ENCODE measurements at places on chromosomes 11 and 22.
A peak's percentile ranks its signal among the peaks of the same experiment; 100 is the strongest.

- DNase-seq: no peak
Observed at GRCh38 chr11:68354148-68354872, 41.9 kb downstream of the LRP5 start.

DNA sequence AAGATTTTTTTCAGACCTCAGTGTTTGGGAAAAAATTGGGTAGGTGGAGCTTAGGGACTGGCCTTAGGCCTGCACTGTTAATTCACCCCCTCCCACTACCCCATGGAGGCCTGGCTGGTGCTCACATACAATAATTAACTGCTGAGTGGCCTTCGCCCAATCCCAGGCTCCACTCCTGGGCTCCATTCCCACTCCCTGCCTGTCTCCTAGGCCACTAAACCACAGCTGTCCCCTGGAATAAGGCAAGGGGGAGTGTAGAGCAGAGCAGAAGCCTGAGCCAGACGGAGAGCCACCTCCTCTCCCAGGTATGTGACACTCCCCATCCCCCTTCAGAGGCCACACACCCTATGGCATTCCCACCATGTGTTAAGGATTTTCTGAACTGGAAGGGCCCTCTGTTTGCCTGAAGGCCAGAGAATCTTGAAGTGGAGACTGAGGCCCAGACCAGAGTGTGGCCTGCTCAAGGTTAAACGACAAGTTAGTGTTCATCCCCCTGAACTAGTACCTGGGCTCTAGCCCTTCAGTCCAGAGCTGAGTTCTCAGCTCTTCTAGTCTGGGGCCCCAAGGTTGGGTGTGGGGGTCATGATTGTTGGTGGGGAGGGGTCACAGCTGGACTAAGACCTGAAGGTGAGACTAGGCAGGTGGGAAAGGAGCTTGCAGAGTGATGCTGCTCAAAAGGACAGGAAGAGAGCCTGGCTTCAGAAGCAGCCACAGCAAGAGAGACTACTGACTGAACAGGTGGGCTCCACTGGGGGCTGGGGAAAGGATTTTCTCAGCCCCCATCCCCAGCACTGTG is 2.3 kb upstream of the FOLR1 start:
- DNase-seq: no peak

DNA sequence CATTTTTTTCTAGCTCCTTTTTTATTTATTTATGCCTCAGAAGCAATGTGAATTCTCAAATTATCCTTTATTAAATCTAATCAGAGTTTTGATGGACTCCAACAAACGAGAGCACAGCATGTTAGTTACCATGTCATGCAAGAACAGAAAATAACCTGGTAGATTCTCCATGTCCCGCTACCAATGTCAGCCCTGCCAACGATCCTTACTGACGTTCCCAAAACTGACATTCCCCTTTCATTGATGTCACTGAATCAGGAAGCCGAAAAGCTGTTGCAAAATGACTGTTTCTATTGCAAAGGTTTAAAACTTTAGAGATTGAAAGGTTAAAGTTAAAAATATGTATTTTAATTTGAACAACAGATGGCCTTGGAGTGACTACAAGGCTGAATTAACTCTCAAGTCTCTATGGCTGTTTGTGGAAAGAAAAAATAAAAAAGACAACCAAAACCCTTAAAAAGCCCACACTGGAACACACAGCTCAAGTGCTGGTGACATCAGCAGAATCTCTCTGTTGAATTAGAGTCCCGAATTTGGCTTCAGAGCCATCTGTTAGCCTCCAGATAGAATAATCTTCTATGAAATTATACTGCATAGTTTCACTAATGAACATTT is 96.8 kb downstream of the BDNF start:
- no peak for DNase-seq

DNA sequence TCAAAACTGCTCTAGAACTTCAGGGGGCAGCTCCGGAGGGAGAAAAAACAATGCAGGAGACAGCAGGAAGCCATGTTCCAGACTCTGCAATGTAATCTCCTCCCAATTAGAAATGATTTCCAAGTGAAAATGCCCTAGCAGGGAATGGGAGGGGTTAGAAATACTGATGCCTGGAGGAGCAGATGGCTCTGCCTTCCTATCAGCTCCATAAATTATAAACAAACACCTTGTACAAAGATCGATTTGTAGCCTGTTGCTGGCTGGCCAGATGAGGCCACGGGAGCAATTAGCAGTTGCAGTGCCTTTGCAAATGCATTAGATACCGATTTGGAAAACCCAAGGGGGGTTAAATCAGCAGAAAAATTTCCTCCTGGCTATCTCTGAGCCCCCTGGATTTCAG is 46.6 kb upstream of the CHRM4 start:
- no peak for DNase-seq

DNA sequence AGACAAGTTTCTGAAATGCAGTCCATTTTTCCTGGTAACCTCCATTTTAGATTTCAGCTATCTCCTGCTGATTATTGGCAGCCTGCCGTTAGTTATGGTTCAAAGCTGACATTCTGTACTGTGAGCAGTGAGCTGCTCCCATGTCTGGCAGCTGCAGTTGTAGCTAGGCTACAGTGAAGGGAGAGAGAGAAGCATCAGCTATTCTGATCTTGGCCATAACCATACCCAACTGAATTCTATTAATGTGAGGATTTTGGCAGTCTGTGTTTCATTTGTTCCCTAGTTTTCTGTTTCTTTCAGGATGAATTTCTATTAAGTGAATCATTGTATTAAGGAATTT is 33.4 kb downstream of the SIK2 start:
- no peak for DNase-seq

DNA sequence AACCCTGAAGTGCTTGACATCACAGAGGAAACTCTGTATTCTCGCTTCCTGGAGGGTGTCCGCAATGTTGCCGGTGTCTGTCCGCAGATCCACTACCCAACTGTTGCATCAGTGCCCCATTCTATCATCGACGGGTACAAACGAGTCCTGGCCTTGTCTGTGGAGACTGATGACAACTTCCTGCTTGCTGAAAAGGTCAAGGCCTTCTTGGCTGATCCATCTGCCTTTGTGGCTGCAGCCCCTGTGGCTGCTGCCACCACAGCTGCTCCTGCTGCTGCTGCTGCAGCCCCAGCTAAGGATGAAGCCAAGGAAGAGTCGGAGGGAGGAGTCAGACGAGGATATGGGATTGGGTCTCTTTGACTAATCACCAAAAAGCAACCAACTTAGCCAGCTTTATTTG is 42.9 kb upstream of the DAGLA start:
- DNase-seq: no peak

GRCh38 chr11:108198833-108199232 is 23.6 kb downstream of the NPAT start:
- DNase-seq: no peak

- no peak for DNase-seq
Observed at GRCh38 chr11:76553554-76554476, 109.0 kb downstream of the EMSY start.

DNA sequence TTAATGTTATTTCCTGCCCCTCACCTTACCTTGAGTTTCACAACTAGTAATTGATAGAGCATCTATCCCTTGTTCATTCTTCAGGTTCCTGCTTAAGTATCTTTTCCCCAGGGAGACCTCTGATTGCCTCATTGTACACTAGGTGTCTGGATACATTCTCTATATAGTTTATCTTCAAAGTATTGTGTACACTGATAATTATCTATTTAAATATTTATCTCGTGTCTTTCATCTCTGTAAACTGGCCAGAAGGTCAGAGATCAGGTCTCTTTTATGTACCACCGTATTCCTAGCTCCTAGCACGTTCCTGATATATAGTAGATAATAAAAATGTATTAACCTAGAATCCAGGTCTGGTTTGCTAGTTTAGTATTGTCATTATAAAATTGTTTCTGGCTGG is 6.4 kb downstream of the TMEM126B start:
- DNase-seq: no peak

GRCh38 chr11:455566-456147 is 5.6 kb downstream of the PTDSS2 start:
- no peak for DNase-seq

DNA sequence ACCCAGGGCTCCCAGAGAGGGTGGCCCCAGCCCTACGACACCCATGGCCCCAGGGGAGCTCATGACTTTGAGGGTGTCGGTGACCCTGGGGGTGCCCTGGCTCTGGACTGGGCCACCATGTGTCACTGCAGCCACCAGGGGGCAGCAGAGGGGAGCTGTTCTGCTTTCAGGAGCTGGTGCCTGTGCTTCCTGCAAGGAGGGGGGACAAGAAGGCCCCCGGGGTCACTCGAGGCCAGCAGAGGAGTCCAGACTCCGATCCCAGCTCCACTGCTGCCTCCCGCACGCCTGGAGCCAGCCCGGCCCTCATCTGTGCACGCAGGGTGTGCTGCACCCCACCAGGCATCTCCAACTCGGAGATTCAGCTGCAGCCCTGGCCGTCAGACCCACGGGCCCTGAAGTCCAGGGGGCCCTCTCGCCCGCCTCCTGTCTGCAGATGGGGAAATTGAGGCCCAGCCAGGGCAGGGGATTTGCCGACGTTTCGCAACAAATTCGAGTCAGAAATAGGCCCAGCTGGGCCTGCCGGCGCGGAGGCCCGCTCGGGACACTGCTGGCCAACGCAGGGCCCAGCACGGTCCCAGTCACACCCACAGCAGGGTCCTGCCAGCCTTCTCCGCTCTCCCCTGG is 29.5 kb upstream of the WNT7B start:
- peak; percentile 82 for DNase-seq

- DNase-seq: no peak
Observed at GRCh38 chr11:97516688-97517087, 1126.9 kb downstream of the JRKL start.

GRCh38 chr11:67274768-67275605 is 8.7 kb downstream of the GRK2 start:
- DNase-seq: no peak

DNA sequence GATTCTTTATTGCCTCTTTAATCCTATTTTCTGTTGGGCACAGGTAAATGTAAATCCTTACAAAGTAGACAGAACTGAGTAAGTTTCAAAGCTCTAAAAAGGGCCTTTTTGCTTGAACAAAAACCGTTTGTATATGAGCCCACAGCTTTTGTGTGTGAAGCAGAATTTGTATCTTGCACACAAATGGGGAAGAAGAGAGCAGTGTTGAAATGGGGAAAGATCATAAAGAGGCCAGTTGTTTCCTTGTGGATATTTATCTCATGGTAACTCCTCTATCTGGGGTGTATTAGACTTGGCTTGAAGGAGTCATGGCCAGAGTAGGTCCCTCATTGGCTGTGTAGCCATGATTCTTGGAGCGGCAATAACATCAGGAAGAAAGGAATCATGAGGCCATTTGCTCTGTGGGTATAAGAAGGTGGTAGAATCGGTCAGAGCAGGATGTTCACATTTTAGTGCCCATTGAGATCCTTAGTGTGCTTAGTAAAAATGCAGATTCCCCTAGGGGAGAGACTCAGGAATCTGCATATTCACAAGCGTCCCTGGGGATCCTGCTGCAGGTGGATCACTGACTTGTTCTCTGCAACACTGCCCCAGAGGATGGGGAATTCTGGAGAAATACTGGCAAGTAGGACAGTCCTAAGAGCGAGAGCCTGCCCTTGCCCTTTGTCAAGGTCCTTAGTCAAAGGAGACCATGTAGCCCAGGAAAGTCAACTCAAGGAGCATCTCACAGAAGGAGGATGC is 126.5 kb downstream of the LDLRAD3 start:
- DNase-seq: no peak

- DNase-seq: peak; percentile 83
Observed at GRCh38 chr11:115590254-115590653, 86.0 kb upstream of the CADM1 start.

- DNase-seq: no peak
Observed at GRCh38 chr11:12853325-12853651, 155.8 kb upstream of the RASSF10 start.

- no peak for DNase-seq
Observed at GRCh38 chr11:127890030-127890615, 697.2 kb downstream of the ETS1 start.

DNA sequence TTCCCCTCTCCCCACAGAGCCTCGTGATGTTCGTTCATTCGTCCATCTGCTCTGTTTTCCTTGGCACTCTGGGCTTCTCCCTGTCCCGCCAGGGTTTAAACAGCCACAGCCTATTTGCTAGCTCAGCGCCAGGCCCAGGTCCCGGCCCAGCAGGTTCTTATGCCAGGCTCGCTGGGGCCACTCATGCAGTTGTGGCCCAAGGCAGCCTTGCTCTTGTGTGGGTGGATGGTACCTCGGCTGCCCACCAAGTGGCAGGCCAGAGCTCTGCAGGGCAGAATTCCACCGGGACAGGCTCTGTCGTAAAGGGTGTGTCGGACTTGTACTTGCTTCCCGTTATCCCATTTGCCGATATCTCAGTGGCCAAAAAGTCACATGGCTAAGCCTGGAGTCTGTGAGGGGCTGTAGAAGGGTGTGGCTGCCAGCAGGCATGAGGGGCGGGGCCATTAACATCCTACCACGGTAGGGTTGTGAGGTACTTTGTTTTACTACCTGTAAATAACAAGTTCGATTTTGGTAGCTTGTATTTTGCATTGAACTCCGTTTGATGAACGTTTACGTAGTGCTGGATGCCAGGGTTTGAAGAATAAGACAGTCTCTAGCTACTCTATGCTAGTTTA is 7.9 kb downstream of the FAM118A start:
- DNase-seq: peak; percentile 64

- no peak for DNase-seq
Observed at GRCh38 chr22:27094633-27095308, 437.4 kb downstream of the MIAT start.

DNA sequence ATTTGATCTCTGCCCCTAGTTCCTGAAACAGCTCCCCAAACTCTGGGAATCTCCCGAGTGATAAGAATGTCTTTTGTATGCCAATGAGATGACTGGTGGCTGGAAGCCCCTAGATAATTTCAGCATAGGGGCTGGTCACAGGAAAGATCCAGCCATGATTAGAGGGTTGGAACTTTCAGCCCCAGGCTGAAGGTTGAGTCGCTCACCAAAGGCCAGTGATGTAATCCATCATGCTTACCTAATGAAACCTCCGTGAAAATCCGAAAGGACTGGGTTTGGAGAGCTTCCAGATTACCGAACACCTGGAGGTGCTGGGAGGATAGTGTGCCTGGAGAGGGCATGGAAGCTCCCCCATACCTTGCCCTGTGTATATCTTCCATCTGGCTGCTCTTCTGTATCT is 26.0 kb downstream of the LRRC32 start:
- no peak for DNase-seq

DNA sequence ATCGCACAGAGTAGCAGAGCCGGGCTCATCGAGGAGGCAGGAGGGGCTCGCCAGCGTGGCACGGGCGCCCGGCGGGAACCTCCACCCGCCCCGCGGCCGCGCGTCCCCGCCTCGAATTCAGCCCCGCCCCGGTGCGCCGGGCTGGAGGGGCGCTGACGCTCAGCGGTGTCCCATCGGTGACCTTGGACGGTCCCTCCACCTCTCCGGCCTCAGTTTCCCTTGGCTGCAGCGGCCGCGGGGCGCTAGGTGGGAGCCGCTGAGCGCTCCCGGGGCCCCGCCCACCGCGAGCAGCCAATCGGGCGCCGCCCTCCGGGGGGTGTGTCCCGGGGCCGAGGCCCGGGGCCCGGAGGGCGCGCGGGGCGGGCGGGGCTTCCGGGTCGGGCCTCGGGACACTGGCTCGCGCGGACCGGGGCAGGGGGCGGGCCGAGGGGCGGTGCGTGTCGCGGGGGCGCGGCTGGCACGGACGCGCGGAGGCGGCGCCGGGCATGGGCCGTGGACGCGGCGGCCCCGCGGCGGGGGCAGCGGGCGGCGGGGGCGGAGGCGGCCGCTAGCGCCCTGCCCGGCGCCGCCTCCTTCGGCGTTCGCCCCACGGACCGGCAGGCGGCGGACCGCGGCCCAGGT is at the start of gene PPARA:
Gene PPARA, plus strand, starts transcription at position 493 of the 621 bp plus-strand sequence. CDS start 47,858 bp downstream, outside the sequence.
- peak; percentile 54 for DNase-seq

- DNase-seq: no peak
Observed at GRCh38 chr11:133531971-133532651, at the start of gene OPCML. Gene OPCML, minus strand, starts transcription at chr11:133532501.

GRCh38 chr11:121890946-121891515 is 225.0 kb downstream of the BLID start:
- DNase-seq: no peak

- no peak for DNase-seq
Observed at GRCh38 chr11:44430140-44430539, 120.2 kb upstream of the ALX4 start.

Data from NCI-H1436 (cell line).